ENCODE measurements at places on chromosomes 7 and 10.

GRCh38 chr10:20303453-20304152, 487.4 kb downstream of the PLXDC2 start:
- DNase-seq = no peak

GRCh38 chr10:78291722-78292121, 258.1 kb downstream of the RPS24 start:
- DNase-seq = no peak

DNA sequence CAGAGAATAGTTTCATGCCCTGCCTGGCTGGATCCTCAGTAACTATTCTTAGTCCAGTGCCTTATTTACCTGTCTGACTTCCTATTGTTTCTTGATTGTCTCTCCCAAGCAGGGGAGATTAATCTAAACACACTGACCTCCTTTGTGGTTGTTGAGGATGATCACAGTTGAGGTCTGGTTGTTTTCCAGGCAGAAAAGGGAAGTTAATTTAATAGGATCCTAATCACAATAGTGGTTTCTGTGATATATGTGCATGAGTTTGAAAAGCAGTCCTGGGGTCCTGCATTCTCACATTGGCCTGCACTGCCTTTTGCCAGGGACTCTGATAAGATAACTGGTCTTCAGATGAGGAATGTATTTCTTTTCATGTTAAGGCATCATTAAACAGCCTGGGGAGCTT, 130.1 kb downstream of the SND1 start:
- DNase-seq = no peak

- no peak for DNase-seq
Observed at GRCh38 chr10:46518028-46518725, 38.3 kb downstream of the GPRIN2 start.

DNA sequence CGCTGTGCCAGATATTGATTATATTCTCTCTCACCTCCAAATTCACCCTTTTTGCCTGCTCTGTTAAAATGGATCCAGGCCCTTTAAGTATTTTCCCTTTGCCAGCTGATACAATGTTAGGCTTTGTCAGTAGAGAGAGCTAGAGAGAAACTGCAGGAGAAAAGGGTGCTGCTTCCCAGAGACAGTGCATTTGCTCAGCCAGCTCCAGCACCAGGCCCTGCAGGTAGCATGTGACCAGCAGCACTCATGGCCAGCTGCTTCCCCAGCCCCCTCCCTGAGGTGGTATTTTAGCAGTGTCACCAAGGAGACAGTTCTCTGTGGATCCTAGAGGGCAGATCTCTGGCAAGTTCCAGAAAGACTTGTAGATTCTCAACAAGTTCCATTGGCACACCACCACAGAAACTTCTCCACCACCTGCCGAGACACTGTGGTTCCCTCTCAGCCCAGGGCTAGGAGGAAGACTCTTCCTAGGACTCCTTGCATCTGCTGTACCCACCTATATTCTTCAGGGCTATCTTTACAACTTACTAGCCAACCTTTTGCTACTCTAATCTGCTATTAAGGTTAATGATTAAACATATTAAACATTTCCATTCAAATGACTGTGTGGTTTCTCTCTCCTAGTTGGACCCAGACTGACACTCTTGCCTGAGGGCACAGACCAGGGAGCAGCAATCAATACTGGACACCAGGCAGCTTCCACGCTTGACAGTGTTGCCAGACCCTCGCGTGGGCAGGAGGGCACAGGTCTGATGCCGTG, 35.6 kb upstream of the ADAM12 start:
- no peak for DNase-seq

DNA sequence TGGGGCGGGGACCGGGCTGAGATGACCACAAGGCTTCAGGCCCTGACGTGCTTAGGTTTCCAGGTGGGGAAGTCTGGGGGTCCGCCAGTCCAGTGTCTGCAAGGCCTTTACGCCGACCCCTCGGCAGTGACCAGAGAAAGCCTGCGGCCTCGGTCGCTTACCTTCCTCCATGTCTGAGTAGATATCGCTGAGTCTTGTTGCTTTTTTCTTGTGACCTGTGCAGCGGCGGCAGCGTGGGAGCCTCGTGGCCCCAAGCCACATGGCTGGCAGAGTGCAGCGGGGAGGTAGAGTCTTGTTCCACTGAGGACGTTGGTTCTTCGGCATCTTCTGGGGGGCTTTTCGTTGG, 329 bp downstream of the NOLC1 start:
- no peak for DNase-seq

GRCh38 chr7:55129541-55130394, 111.0 kb downstream of the EGFR start:
- no peak for DNase-seq

GRCh38 chr10:124689911-124690498, 54.2 kb downstream of the FAM53B start:
- no peak for DNase-seq

GRCh38 chr10:61411706-61412105, 41.5 kb downstream of the TMEM26 start:
- DNase-seq = no peak

DNA sequence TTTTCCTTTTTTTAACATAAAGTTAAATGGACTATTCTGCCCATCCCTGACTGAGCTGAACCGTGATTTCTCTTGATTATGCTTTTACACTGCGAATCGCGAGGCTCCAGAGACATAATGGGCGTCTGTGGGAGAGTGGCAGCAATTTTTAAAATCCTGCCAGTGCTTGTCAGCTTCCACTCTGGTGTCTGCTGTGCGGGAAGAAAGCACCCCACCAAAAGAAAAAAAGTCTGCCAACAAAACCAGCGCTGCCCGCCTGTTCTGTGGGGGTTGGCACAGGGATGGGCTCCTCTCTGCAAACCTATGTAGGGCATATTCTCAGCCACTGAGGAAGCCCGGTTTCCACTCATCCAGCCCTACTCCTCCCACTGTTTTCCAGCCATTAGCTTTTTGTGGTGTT, 592.3 kb upstream of the GALNT17 start:
- peak; percentile 23 for DNase-seq

GRCh38 chr7:70881167-70881847, 250.6 kb upstream of the GALNT17 start:
- no peak for DNase-seq

GRCh38 chr10:129544205-129545202, 77.5 kb downstream of the MGMT start:
- DNase-seq = no peak

DNA sequence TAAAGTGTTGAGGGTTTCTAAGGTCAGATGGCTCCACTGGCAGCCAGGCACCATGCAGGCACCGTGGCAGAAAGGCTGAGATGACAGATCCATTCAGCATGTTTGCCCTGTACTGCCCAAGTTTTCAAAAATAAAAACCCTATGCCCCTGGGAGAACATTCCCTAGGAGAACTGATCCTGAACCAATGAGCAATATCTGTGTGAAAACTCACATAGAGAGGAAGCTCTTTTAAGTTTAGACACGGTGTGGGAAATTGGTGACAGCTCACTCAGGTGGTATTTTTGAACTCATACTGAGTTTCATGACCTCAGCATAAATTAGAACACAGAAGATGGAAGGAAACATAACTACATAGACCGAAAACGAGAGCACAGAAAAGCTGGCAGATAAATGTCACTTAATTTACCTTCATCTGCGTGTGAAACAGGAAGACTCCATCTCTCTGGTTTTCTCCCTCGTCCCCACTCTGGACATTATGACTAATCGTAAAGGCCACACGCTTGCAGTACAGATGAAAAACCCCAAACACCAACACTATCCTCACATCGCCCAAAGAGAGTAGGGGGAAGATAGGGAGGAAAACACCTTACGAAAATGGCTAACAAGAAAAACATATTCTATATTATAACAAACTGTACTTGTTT, 127.8 kb downstream of the ICA1 start:
- no peak for DNase-seq

DNA sequence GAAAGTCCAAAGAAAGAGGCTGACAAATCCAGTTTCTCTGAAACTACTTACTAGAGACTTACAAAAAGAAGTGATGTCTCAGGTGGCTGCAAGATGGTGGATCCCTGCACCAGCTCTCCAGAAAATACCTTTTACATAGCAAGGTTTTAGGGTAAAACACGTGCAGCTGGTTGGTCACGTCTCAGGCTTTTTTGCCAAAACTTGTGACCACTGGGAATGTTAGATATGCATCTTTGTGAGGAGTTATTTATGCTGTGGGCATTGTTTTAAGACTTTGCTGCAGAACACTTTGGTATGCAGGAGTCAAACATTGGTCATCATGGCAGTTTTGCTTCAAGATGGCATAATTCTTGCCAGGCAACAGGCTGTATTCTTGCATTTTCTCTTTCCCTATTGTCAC, 1352.8 kb downstream of the REEP3 start:
- no peak for DNase-seq

DNA sequence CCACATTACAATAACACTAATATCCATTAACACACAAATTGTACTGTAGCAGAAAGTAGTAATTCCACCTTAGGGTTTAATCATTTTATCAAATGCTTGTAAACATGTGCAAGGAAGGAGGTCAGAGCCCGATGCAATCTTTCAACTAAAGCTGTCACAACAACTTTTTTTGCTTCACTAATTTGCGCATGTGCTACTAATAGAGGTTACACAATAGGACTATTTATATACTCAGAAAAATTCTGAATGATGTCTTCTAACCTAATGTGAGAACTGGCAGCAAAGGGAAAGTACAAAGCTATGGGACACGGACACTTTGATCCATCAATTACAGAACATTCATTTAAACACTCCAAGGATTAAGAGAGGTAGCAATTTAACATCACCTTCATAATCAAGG, 244.4 kb downstream of the CHCHD3 start:
- no peak for DNase-seq

DNA sequence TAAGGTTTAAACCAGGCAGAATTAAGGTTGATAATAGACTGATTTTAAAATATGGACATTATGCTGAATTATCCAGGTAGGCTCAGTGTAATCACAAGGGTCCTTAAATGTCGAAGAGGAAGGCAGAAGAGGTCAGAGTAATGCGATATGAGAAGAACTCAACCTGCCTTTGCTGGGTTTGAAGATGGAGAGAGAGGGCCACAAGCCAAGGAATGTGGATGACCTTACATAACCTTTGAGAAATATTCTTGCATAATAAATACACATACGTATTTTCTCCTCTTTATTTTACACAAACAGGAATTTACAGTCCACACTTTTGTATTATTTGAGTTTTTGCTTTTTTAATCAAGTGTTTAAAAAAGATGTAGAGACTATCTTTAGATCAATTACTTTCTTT, 88.5 kb downstream of the ST7 start:
- DNase-seq = no peak
